Activated CD8-positive, alpha-beta memory T cell treated with anti-CD3 and anti-CD28 coated beads, Interleukin-2, amount 10 ng/mL, durations not matched to agents 7 days and 5 days (primary cell): ENCODE measurements at places on chromosomes 7 and 10. TPM values are rescaled to one million over a fixed set of nuclear protein-coding genes. Genes with fewer than 3 reads are reported as not detected.

The CRHR2 gene
- total RNA-seq, result not detected

DNA sequence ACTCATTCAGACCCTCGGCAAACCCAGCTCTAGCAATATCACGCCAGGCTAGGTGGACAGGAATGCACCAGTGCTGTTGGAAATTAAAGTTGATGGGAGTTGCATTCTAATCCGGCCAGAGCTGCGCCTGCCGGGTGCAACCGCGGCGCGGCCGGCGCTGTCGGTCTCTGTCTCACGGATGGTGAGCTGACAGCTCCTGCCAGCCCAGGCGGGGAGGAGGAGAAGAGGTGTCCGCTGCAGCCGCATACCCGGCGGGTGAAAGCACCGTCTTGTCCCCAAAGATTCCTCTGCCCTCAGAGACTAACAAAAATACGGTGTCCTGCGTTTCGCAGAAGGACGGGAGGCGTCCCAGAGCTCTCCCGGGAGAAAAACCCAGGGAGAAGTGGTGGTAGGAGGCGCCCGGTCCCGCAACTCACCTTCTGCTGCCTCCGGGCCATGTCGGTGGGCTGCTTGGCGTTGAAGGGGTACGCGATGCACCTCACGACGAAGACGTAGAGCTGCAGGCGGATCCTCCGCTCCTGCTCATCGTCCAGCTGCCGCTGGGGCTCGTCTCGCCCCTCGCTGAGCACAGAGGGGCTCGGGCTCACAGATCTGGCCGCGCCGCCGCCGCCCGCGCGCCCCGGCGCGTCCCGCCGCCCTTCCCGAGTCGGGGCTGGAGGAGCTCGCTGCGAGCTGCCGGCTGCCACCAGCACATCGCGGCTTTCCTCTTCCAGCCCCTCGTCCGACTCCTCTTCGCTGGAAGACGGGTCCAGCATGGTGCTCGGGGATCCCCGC, 490 bp downstream of the CADPS2 start:
- H3K4me1 ChIP-seq, result peaks cover 7% of the 10 kb centered on the region
- H3K27me3 ChIP-seq, result peaks cover 50% of the 10 kb centered on the region
- H3K36me3 ChIP-seq, result no peaks in the 10 kb centered on the region

GRCh38 chr10:119138346-119139306, 26.9 kb downstream of the SFXN4 start:
- H3K27me3 ChIP-seq, result no peaks in the 10 kb centered on the region
- H3K4me3 ChIP-seq, result no peak overlapping the region
- peaks cover 38% of the 10 kb centered on the region for H3K36me3 ChIP-seq
- H3K4me1 ChIP-seq, result peaks cover 28% of the 10 kb centered on the region
- no peak for DNase-seq

GRCh38 chr10:56943221-56943755, 582.2 kb upstream of the ZWINT start:
- H3K27me3 ChIP-seq, result no peaks in the 10 kb centered on the region
- H3K4me3 ChIP-seq, result no peak overlapping the region
- no peak overlapping the region for H3K27ac ChIP-seq
- no peak for DNase-seq

The RBM20 gene
- total RNA-seq, result 0.06 TPM

The CD36 gene
- total RNA-seq, result not detected

- H3K4me1 ChIP-seq, result no peaks in the 10 kb centered on the region
- no peaks in the 10 kb centered on the region for H3K36me3 ChIP-seq
- no peak overlapping the region for H3K27ac ChIP-seq
- no peak for DNase-seq
- no peaks in the 10 kb centered on the region for H3K27me3 ChIP-seq
Measured at GRCh38 chr10:108689891-108690290, 1233.4 kb downstream of the XPNPEP1 start.
